ENCODE measurements at places on chromosomes 13 and 19.

GRCh38 chr13:77946522-77946921 is 27.9 kb upstream of the EDNRB start:
- no peak for DNase-seq

- no peak for DNase-seq
Measured at GRCh38 chr13:111853721-111854120, 213.2 kb upstream of the SOX1 start.

- DNase-seq = no peak
Measured at GRCh38 chr19:30857388-30857787, 485.2 kb downstream of the ZNF536 start.

- DNase-seq = no peak
Measured at GRCh38 chr19:9912551-9913236, 23.6 kb downstream of the OLFM2 start.

- DNase-seq = no peak
Measured at GRCh38 chr13:84211048-84211447, 328.8 kb upstream of the SLITRK1 start.

DNA sequence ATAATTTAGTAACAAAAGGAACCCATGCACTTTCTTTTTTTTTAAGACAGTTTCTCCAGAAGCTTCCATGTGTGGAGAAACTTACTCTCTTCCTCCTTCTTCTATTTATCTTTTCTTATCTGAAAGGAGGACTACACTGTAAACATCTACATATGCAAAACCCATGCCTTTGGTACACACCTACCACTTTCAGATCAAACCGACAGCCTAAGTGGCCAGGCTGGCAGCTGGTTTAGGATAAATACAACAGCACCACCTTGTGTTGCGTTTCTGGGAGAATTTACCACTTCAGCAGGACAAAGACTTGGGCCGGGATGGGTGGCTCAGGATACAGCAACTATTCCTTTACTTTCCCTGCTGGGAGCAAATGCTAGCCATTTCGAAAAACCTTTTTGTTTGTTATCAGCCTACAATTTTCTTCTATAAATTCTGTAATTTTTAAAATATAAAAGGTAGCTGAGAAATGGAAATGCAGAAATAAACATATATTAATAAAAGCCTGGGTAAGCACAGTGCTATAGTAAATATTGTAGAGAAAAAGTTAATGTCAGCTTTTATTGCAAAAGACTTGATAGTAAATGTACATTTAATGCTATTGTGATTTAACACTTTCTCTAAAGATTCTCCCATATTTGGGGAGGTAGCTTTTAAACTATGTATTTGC is 94.0 kb upstream of the RFC3 start:
- peak; percentile 57 for DNase-seq

- no peak for DNase-seq
Measured at GRCh38 chr13:36706755-36707154, 32.9 kb downstream of the SERTM1 start.

DNA sequence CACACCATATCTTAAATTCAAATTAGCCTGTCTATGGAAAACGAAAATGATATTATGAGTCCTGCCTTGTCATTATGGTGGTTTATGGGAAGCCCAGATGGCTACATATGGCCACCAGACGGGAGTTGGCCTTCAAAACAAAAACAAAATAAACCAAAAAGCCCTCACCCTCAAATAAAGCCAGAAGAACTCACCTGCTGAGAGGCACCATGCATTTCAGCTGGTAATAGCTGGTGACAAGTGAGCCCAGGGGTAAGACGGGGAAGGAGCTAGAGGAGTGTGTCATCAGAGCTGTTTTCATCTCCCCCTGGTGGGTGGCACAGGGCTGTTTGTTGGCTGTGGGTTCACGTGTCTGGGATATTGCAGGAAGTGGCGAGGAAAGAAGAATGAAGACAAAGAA is 152.9 kb downstream of the EFNB2 start:
- no peak for DNase-seq

GRCh38 chr13:101795025-101795424 is 342.6 kb downstream of the ITGBL1 start:
- no peak for DNase-seq

GRCh38 chr19:47598407-47599349 is 10.3 kb upstream of the BICRA start:
- DNase-seq = no peak

GRCh38 chr13:79496188-79496587 is 15.2 kb downstream of the NDFIP2 start:
- no peak for DNase-seq

GRCh38 chr19:47661611-47662010 is 51.6 kb upstream of the EHD2 start:
- no peak for DNase-seq

DNA sequence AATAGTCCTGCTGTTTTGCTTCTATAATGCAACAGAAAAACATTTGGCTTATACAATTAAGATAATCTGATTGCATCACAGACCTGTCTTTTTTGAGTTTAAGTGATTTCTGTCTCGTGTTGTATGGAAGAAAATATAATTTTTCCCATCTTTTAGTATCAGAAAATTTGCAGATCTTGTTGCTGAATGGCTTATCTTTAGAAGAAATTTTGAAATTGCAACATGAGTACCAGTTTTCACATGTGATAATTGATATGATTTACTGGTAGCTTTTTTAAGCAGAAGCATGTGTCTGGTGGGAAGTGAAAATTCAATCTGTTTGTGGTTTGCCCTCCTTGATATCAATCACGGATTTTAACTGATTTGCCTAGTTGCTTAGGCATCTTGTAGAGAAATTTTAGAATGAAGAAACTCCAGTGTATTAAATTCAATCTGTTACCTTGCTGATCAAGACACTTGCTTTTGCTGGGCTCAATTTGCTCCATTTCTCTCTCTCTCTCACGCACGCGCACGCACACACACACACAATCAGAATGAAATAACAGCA is 89.8 kb upstream of the MYCBP2 start:
- no peak for DNase-seq

- DNase-seq = no peak
Measured at GRCh38 chr19:45771311-45771933, 2.4 kb upstream of the SIX5 start.

- DNase-seq = no peak
Measured at GRCh38 chr13:50699874-50700663, 143.4 kb downstream of the DLEU7 start.

DNA sequence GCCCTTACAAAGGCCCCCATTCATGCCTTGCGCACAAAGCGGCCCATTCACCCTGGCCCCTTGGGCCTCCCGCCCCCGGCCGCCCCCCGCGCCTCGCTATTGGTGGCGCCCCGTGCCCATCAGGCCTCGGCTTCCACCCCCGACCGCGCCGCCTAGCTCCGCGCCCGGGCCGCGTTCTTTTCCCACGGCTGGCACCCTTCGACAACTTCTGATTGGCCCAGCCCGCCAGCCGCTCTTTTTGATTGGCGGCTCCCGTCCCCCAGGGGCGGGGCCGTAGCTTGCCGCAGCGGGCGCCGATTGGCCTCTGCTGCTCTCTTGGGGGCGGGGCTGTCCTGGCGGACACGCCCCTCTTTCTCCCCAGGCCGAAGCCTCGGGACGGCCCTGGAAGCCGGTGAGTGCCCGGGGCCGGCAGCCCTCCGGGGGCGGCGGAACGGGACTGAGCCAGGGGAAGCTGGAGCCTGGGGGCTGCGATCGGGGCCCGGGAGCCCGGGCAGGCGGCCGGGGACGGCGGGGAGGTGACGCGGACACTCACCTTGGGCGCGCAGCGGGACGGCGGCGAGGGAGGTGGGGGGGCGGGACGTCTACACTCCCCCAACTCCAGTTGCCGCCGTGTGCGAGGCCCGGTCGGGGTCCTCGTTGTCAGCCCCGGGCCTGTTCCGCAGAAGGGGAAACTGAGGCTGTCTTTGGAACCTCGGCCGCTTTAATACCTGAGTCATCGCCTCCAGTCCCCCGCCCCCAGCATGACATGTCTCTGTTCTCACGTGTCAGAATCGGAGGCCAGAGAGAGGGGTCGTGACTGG is at the start of gene MYH14:
Gene MYH14 (plus strand): TSS at position 342 of the 800 bp plus-strand sequence. CDS start 6,744 bp downstream, outside the sequence.
- peak; percentile 99 for DNase-seq

DNA sequence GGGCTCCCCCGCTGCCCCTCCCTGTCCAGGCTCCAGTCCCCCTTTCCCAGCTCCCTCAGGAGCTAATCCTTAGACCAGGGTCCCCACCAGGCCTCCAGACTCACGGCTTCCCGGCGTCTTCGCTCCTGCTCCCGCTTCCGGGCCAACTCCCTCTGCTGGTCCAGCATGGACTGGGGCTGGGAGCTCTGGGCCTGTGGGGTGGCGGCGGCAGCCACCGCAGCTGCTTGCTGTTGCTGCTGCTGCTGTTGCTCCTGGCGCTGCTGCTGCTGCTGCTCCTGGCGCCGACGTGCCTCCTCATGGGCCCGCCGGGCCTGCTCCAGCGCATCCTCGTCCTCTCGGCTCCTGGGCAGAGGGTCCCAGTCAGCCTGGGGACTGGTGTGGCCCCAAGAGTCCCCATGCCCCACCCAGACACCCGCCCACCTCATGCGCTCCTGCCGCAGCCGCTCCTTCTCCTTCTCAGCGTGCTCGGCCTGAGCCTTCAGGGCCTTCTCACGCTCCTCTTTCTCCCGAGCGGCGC is 6.4 kb upstream of the EPHX3 start:
- DNase-seq = no peak

GRCh38 chr13:31311921-31312320 is 112.1 kb downstream of the B3GLCT start:
- DNase-seq = no peak

- DNase-seq = no peak
Measured at GRCh38 chr13:100460266-100460665, 128.3 kb downstream of the GGACT start.

DNA sequence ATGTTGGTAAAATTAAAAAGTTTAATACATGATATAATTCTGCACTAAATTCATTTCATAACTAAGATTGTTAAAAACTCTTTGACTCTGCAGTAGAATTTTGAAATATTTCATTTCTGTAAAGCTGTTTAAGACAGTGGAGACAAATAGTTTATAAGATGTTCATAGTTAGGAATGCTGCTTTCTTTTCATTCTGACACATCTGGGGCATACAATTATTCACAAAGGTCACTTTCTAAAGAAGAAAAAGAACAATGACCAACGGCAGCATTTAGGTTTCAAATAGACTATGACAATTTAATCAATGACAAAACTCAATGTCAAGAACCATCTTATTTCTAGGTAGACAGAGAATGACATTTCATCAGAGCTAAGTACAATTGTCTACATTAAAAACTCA is 1422.1 kb downstream of the PCDH9 start:
- DNase-seq = no peak

DNA sequence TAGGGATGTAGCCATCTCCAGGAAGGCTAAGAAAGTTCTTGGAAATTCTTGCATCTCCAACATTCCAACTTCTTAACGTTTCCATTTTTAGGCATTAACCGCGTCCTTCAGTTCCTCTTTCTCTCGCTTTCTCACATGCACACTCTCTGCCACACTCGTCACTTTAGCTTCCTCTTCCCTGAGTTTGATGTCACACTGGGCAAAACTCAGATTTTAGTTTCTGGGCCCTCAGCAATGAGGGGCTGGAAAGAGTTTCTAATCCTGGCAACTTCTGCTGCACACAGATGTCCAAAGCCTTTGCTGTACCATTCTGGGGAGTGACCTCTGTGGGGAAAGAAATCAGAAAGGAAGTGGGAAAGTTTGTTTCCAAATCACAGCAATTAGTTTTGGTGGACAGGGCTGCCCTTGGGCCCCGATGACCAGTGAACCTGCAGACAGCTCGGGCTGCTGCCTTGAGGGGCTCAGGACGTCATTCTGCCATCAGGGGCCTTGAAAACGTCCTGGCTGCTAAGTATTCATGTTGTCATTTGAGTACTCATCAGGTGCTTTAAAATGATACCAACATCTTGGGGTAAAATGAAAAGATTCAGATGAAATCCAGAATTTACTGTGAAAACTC is 89.3 kb downstream of the KL start:
- DNase-seq = no peak

DNA sequence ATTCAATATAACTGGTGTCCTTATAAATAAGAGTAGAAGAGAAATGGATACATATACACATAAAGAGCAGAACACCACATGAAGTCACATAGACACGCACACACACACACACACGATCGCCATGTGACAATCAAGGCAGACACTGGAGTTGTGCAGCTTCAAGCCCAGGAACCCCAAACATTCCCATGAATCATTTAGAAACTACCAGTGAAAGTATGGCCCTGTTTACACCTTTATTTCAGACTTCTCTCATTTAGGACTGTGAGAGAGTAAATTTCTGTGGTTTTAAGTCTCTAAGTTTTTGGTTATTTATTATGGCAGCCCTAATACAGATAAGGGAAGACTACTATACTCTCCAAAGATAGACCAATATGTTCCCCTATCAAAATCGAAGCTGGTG is 20.4 kb upstream of the TNFSF13B start:
- no peak for DNase-seq

DNA sequence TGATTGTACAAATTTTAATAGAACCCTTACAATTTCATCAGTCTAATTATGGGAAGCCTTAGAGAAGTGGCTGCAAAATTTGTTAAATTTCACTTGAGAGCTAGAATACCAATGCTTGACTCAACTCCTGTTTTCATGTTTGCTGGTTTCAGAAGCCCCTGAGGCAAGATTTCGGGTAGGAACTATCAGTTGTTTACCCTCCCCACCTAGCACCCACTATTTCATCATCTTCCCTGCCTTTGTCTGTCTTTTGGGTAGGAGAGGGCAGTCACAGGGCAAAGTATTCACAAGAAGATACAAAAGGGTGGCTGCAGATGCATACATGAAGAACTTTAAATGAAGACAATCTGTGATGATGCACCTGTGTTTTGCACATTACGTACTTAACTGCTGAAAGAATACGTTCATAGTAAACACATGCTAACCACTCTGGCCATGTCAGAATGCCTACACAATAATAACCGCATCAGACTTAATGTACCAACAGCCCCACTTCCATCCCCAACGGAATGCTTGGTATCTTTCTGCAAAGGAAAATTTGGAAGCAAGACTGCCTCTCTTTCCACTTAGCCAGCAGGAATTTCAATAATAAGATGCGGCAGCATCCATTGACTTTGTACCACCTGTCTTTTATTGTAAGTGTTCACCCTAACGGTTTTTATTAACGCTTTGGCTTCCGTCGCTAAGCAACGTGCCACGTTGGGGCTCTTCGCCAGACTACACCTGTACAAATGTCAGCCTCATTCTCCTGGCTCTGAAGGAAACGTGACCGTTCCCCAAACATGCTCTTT is 30.4 kb downstream of the TPT1 start:
- DNase-seq = no peak

- peak; percentile 99 for DNase-seq
Measured at GRCh38 chr19:6737284-6737872, at the start of gene GPR108. GPR108 (minus strand) TSS chr19:6737580; CDS start chr19:6737576, 4 bp downstream.

DNA sequence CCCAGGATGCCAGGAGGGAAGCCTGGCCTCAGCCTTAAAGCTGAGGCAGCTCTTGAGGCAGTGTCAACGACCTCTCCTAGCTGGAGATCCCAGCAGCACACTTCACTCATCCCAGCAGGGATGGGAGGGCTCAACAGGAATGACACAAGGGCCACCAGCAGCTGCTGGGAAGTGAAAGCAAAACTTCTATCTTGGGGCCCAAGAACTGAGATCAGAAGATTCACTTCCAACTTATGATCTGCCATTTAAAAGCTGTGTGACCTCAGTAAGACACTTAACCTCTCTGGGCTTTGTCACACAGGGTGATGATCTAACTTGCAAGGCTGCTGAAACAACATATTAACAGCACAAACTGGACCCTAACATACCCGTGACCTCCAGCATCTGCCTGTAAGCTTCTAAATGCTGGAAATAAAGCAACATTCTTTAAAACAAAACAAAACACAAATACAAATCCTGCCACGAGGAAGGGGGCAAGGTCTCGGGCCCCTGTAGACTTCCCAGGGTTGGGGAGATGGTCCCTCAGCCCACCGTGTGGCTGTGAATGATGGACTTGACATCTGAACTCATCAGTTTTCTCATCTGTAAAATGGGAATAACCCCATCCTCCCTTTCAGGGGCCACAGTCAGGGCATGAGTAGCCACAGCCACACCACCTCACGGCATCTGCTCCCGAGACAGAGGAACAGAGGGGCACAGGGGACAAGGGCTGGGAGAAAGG is 22.7 kb downstream of the ELL start:
- no peak for DNase-seq
